ENCODE measurements at places on chromosomes 6 and 20. TPM values are rescaled to one million over a fixed set of nuclear protein-coding genes. Genes with fewer than 3 reads are reported as not detected.

The NOX3 gene
- total RNA-seq = not detected

The NKAIN2 gene
- not detected for total RNA-seq

DNA sequence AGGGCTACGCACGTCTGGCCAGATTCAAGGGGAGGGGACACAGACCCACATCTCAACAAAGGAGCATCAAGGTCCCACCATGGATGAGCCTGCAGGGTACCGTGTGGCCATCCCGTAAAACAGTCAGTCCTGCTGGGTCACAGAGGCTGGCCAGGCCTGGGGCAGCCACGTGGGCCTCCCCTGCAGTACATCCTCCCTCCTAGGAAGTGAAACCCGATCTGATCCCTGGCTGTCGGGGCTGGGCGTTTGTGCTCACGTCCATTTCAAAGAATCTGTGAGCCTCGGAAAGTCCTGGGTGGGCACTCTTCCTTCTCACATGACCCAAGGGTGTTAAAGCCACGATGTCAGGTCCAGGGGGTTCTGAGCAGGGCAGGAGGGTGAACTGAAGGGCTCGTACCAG, 14.3 kb downstream of the SULF2 start:
- DNase-seq = no peak

DNA sequence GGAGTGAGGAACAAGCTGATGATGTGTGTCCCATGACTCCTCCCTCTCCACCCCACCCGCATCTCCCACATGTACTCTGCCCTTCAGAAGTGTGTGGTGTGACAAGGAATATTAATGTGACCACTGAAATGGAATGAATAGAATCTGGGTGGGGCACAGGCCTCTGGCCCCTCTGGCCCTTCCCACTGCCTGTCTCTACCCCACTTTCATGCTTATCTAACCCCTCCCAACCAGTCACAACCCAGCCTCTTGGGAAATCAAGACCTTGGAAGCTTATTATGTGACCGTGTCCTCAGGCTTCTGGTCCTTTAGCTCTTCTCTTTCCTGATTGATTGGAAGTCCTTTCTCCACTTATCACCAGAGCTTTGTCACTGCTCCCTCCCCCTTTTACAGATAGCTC, 312.2 kb upstream of the SOX4 start:
- DNase-seq = no peak

All from activated T-helper 1 cell treated with anti-CD3 and anti-CD28 coated beads, Interleukin-12 subunit alpha, Interleukin-12 subunit beta, Interleukin-2, Interleukin-4 antibody, amounts not matched to agents 30 ng/mL and 10 ng/mL and 1 ng/mL, durations not matched to agents 14 hours and 24 hours and 36 hours (primary cell).